ENCODE measurements at places on chromosomes 16 and 17.

DNA sequence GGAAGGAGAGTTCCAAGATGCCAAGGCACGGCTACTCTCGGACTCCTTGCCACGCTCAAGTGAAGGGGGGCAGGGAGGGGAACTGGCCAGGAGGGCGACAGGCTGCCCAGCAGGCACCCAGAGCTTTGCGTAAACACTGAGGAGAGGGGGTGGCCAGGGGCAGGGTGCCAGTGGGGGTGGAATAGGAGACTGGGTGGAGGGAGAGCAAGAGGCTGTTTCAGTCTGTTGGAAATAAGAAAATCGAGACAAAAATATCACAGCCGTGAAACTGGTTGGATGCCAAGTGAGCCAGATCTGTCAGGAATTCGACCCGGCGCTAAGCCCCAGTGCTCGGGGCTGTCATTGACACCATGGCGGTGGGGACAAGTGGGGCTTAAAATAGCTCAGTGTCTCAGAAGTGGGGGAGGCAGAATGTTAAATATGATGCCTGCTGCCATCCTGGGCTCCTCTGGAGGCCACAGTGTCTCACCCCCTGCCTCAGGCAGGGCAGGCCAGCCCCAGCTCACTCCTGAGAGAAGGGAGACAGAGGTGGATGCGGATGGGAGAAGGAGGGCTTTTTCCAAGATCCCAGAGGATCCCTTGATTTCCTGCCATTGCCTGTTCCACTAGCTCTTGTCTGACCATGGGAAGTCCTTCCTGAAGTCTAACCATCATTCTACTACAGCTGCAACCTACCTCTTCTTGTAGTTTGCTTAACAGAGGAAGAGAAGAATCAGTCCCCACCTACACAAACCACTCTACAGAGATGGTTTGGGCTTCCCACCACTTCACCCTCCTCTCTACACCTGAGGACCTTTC lies 9.5 kb downstream of the PNMT start:
- DNase-seq, result no peak

- DNase-seq, result no peak
Observed at GRCh38 chr16:4891886-4892216, 44.6 kb downstream of the UBN1 start.

DNA sequence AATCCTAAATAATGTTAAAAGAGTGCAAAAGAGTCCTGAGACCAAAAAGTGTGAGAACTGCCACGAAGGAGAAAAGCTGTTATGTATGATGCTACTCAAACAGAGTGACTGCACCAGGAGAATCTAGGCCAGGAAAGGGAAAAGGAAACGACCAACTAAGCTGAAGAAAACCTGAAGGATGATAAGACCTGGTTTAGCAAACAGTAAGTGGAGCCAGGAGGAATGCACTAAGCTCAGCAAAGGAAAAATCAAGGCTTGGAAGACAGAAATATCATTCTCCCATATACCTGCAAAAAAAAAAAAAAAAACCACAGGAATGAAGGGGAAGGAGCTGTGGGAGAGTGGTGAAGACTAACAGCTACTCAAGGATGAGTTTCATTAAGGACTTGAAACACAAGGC lies 21.1 kb downstream of the CMC2 start:
- DNase-seq, result no peak

DNA sequence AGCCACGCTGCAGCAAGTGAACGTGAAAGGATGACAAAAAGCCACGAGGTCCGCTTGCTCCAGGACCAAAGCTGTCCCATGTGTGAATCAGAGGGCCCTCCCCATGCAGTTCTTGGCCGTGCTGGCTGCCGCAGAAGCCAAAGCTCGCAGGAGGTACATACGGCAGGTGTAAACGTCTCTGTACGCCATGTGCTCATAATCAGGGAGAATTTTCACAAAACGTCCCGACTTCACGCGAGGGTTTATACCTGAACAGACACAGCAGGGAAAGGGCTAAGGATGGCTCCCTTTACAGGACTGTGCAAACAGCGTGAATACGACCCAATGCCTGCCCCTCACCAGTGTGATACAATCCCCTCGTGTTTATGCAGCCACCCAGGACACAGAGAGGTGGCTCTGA lies 25.3 kb downstream of the FBXO31 start:
- no peak for DNase-seq

DNA sequence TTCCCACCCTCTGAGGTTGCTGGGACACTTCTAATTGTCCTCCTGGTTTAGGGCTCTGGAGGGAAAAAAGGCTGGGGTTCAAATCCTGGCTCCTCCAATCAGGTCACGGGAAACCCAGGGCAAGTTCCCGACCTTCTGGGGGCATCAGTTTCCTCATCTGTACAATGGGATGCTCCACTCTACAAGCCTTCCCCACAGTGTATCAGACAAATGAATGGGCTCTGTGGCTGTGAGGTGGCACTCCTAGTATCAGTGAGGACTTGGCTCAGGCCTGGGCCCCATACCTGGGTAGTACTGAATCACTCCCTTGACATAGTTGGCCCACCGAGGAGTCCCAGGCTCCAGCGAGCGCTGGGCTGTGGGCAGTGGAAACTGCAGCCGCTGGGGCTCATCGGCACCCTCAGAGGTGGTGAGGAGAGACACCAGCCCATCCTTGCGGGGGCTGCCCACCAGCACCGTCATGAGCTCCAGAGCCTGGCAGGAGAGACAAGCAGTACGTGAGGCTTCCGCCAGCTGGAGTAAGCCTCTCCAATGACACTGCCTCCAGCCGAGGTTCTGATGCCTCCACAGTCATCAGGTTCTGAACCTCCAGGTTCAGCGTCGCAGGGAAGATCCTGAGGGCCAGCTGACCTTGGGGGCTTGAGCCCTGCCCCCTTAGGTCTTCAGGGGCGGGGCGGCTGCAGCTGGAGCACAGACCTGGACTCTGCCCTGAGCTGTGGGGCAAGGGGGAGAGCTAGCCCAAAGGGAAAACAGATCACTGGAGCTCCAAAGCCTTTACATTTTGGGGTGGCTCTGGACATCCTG lies 1.2 kb downstream of the GALK1 start:
- DNase-seq, result no peak

DNA sequence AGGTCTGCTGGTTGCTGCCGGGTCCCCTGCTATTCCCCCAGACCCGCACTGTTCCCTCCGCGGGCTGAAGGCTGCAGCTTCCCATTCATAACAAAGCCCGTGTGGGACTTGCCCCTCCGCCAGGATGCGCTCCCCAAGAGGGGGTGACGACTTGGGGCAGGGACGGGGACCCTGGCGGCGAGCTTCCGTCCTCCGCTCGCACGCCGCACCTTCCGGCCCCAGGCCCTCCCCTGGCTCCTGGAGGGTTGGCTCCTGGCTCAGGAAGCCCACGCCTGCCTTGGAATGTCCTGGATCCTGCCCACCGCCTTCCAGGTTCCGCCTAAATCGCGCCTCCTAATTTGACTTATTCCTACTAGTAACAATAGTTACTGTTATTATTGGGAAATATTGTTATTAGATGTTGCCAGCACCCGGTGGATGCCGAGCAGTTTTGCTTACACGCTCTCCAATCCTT lies 1.1 kb upstream of the TFAP4 start:
- no peak for DNase-seq

- DNase-seq, result no peak
Observed at GRCh38 chr17:28747051-28747691, 3.4 kb downstream of the TRAF4 start.

DNA sequence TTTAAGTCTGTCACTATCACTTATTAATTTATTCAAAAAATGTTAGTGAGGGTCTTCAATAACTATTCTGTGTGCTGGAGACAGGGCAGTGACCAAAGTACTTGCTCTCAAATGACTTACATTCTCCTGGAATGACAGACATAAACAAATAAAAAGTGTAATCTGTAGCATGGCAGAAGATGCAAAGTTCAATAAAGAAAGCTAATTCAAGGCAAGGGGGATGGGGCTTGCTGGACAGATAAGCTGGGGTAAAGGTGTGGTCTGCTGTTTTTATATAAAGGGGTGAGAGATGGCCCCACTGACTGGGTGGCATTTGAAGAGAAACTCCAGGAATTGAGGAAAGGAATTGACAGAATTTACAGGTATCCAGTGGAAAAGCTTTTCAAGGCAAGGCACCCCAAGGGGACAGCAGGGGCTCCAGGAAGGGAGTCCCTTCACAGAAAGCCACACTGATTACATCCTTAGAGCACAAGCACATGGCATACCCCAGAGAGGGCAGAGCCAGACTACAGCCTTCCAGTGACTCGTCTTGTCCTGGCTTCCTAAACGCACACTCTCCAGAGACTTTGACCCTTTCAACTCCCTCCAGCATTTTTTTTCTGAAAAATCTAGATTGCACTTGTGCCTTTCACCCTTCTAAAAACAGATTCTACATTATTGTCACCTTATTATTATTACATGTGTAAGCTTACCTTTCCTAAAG lies 123.7 kb upstream of the HS3ST3A1 start:
- DNase-seq, result no peak

DNA sequence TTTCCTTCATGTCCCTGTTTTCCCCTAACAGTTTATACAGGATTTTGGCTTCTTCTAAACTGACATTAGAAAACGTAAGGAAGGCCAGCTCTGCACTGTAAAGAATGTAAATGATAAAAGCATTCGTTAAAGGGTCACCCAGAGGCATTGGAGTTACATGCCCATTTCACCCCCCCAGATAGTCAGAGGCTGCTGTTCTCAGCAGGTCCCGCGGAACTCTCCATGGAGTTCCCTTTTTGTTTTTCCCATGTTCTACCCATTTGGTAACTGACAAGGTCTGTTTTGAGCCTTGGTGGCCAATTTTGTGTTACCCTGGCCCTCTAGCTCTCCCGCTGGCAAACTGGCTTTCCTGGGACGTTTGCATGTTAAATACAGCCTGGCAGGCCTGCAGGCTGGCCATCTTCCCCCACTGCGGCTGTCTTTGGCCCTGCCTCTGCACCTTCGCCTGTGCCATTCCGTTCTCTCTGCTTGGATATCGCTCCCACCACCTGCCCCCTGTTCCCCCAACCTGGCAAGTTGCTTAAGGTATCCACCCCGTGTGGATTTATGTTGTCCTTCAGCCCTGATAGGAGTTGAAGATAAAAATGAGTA lies 49.7 kb downstream of the EPN2 start:
- no peak for DNase-seq

GRCh38 chr16:66920924-66921680 lies 2.4 kb upstream of the CDH16 start:
- DNase-seq, result no peak

GRCh38 chr16:85243308-85243707 lies 131.0 kb upstream of the CIBAR2 start:
- DNase-seq, result no peak

- no peak for DNase-seq
Observed at GRCh38 chr16:12063004-12063395, 86.5 kb downstream of the SNX29 start.

DNA sequence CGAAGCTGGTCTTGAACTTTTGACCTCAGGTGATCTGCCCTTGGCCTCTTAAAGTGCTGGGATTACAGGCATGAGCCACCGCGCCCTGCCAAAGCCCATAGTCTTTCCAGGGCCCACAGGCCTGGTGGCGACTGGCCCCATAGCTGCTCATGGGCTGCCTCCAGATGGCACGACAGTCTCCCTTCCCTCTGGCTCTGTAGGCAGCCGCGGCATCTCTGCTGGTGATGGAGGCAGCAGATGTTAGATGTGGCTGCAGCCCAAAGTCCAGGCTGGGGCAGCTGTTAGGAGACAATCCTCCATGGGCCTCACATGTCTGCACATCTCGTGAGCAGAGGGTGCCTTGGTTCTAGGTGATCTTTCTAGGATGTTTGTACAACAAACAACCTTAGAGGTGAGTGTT lies 69.7 kb upstream of the DNAJA2 start:
- DNase-seq, result no peak

- DNase-seq, result no peak
Observed at GRCh38 chr17:64171041-64171440, 41.1 kb upstream of the ERN1 start.

DNA sequence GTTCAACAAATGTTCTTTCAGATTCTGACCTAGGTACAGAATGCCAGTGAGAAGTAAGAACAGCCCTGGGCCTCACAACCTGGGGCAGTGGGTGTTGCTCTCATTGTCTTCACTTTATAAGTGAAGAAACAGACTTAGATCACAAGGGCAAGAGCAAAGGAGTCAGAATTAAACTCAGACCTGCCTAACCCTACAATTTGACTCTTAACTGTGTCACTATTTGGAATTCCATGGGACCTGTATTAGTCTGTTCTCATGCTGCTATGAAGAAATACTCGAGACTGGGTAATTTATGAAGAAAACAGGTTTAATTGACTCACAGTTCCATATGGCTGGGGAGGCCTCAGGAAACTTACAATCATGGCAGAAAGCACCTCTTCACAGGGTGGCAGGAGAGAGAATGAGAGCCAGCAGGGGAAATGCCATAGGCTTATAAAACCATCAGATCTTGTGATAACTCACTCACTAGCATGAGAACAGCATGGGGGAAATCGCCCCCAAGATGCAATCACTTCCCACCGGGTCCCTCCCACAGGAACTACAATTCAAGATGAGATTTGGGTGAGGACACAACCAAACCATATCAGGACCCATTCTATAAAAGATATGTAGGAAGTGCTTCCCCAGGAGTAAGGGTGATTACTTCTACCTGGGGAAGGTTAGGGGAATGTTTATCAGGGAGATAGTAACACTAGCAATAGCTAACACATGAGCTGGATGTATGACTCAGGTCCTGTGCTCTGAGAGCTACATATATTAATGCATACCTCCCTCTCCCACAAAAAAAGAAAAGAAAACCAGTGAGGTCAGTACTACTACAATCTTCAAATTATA lies 270.1 kb downstream of the SOX9 start:
- DNase-seq, result no peak

DNA sequence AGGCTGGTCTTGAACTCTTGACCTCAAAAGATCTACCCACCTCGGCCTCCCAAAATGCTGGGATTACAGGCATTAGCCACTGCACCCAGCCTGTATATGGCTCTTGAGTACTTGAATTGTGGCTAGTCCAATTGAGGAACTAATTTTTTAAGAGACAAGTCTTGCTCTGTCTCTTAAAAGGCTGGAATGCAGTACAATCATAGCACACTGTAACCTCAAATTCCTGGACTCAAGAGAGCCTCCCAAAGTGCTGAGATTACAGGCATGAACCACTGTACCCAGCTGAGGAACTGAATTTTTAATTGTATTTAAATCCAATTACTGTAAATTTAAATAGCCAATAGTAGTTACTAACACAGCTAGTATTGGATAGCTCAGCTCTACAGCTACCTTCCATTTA lies 50.6 kb downstream of the MED13 start:
- DNase-seq, result no peak

GRCh38 chr16:87742781-87743490 lies 22.9 kb downstream of the KLHDC4 start:
- DNase-seq, result no peak

- DNase-seq, result no peak
Observed at GRCh38 chr16:85900027-85900792, 1.2 kb downstream of the IRF8 start.

GRCh38 chr17:39069114-39069756 lies 82.2 kb downstream of the PLXDC1 start:
- DNase-seq, result no peak
